ENCODE measurements at places on chromosomes 7 and 10. TPM values are rescaled to one million over a fixed set of nuclear protein-coding genes. Genes with fewer than 3 reads are reported as not detected.

DNA sequence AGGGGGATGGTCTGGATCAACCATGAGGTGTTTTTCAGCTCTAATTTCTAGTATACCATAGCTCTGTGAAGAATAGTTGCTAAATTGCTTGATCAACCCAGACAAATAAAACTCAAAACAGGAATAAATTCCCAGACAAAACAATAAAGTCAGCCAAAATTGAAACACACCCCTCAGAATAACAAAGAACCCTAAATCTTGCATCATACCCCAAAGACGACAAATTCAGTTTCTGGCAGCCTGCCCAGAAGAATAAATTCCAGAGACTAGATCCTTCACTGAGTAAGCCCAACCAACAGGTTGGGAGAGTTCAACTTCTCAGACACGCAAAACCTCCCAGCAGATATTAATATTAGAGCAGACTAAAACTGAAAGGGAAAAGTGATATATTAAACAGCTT lies 11.2 kb upstream of the SEM1 start:
- H3K27me3 ChIP-seq = no peaks in the 10 kb centered on the region
- no peaks in the 10 kb centered on the region for H3K4me1 ChIP-seq
- no peaks in the 10 kb centered on the region for H3K36me3 ChIP-seq
- H3K4me3 ChIP-seq = no peak overlapping the region
- no peak overlapping the region for H3K27ac ChIP-seq

- H3K36me3 ChIP-seq = no peaks in the 10 kb centered on the region
- H3K4me3 ChIP-seq = no peak overlapping the region
- H3K27me3 ChIP-seq = no peaks in the 10 kb centered on the region
- H3K4me1 ChIP-seq = no peaks in the 10 kb centered on the region
- DNase-seq = no peak
Measured at GRCh38 chr10:101767600-101767945, 8.3 kb downstream of the FGF8 start.

- H3K27me3 ChIP-seq = no peaks in the 10 kb centered on the region
- no peaks in the 10 kb centered on the region for H3K4me1 ChIP-seq
- no peak for DNase-seq
- no peak overlapping the region for H3K27ac ChIP-seq
- no peak overlapping the region for H3K4me3 ChIP-seq
Measured at GRCh38 chr10:80168679-80169380, 36.3 kb downstream of the PLAC9 start.

- no peak for DNase-seq
- H3K4me3 ChIP-seq = no peak overlapping the region
- no peaks in the 10 kb centered on the region for H3K4me1 ChIP-seq
- H3K27me3 ChIP-seq = no peaks in the 10 kb centered on the region
Measured at GRCh38 chr7:79774150-79774549, 320.7 kb upstream of the MAGI2 start.

DNA sequence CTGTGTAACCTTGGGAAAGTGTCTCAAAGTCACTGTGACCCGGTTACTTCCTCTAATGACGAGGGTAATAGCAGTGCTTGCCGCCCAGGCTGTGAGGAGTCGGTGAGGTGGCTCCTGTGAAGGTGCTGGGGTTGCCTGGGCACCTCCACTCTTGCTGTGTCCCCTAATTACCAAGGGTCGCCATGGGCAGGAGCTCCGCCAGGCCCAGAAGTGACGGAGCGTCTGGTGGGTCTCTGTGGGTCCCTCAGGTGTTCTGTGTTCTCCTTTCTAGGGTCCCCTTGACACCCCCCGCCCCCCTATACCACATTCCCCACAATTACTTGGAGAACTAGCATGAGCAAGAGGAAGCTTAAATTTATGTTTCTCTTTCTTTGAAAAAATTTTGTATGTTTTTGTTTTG lies 161.5 kb downstream of the WDR37 start:
- no peaks in the 10 kb centered on the region for H3K27me3 ChIP-seq
- H3K27ac ChIP-seq = no peak overlapping the region
- H3K4me1 ChIP-seq = no peaks in the 10 kb centered on the region
- no peak for DNase-seq
- H3K4me3 ChIP-seq = no peak overlapping the region
- no peaks in the 10 kb centered on the region for H3K36me3 ChIP-seq

GRCh38 chr7:148367731-148368475 lies 222.7 kb upstream of the C7orf33 start:
- no peak overlapping the region for H3K27ac ChIP-seq
- DNase-seq = no peak
- H3K4me1 ChIP-seq = no peaks in the 10 kb centered on the region
- H3K4me3 ChIP-seq = no peak overlapping the region
- no peaks in the 10 kb centered on the region for H3K27me3 ChIP-seq

DNA sequence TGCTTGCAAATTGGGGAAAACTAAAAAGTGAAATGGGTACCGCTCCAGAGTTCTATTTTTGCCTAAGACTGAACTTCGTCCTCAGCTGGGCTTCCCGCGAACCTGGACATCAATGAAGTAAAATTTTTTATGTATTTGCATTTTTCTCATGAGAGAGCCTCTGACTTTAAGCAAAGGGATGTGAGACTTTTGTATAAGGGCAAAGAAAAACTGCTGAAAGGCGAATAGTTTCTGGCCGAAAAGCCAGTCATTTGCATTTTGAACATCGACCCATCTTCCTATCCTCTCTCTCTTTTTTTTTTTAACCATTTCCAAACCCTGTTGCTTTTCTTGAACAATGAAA lies 573 bp downstream of the PMPCB start:
- no peak for DNase-seq
- peak overlapping the region; percentile 70 for H3K27ac ChIP-seq

GRCh38 chr10:97543025-97543546 lies 29.5 kb upstream of the ANKRD2 start:
- peak; percentile 81 for DNase-seq
- peak overlapping the region; percentile 75 for H3K27ac ChIP-seq
- H3K4me3 ChIP-seq = no peak overlapping the region
- no peaks in the 10 kb centered on the region for H3K27me3 ChIP-seq
- peaks cover 23% of the 10 kb centered on the region for H3K4me1 ChIP-seq

FOXI2 gene
- total RNA-seq = not detected

Measured in ovary (tissue), 10 donors.